IMR-90 (cell line): ENCODE measurements at places on chromosomes 12 and 14.

DNA sequence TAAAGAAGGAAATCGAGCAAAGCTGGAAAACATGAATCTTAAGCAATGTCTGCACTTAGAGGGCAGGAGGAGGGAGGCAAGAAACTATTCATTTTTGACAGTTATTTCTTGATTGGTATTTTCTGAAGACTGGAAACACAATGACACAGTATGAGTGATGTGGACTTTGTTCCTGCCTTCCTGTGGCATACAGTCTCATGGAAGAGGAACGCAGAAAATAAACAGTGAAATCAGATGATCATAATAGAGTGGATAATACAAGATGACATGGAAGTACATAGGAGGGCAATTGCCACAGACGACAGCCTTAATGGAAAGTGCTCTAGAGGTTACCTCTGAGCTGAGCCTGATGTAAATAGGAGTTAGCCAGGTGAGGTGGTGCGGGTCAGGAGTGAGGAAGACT is 140.4 kb upstream of the MAX start:
- H3K36me3 ChIP-seq = no peaks in the 10 kb centered on the region
- DNase-seq = peak; percentile 42
- H3K27ac ChIP-seq = no peak overlapping the region
- H3K4me1 ChIP-seq = peaks cover 17% of the 10 kb centered on the region
- H3K4me3 ChIP-seq = no peak overlapping the region

GRCh38 chr14:68666236-68666635 is 126.6 kb downstream of the ZFP36L1 start:
- peak; percentile 43 for DNase-seq
- peaks cover 30% of the 10 kb centered on the region for H3K4me1 ChIP-seq
- H3K36me3 ChIP-seq = no peaks in the 10 kb centered on the region
- peak overlapping the region; percentile 31; the same call in 1 of the 2 replicates for H3K27ac ChIP-seq
- no peak overlapping the region for H3K4me3 ChIP-seq

GRCh38 chr12:65896743-65897142 is 72.5 kb downstream of the HMGA2 start:
- H3K4me3 ChIP-seq = no peak overlapping the region
- H3K27me3 ChIP-seq = no peaks in the 10 kb centered on the region
- H3K4me1 ChIP-seq = peaks cover 23% of the 10 kb centered on the region
- DNase-seq = no peak
- H3K27ac ChIP-seq = no peak overlapping the region
- H3K36me3 ChIP-seq = no peaks in the 10 kb centered on the region

GRCh38 chr12:96375841-96376604 is 24.2 kb downstream of the CDK17 start:
- no peak for DNase-seq
- H3K4me1 ChIP-seq = no peaks in the 10 kb centered on the region
- no peaks in the 10 kb centered on the region; the same call in 1 of the 2 replicates for H3K36me3 ChIP-seq
- no peaks in the 10 kb centered on the region for H3K27me3 ChIP-seq
- H3K27ac ChIP-seq = no peak overlapping the region

DNA sequence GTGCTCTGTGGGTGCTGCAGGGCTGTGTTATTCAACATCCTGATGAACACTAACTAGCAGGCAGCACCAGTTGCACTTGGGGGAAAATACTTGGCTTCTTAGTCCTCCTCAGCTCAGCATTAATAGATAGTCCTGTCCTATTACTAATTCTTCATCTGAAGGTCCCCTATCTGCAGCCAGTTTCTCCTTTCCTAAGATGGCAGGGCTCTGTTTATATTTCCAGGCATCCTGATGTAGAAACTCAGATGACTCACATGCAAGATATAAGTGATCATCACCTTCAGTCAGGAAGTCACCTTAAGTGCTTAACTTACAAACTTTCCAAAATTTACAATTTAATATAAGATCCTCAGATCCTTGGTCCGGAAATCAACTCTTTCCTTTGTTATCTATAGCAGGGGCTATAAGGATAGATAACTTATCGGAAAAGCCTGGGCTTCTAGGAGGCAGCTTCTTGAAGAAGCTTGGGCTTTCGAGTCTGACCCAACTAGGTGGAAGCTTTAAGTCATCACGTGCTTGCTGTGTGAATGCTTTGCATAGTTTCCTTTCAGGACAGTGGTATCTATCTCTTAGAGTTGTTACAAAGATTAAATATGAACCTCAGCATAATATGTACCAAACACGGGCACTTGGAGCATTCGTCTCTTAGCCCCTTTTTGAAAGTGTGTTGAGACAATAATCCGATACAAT is 181.0 kb upstream of the GRIP1 start:
- no peak for DNase-seq
- H3K4me3 ChIP-seq = no peak overlapping the region
- H3K27ac ChIP-seq = no peak overlapping the region

GRCh38 chr14:55074662-55075061 is 23.2 kb downstream of the MAPK1IP1L start:
- no peak overlapping the region for H3K27ac ChIP-seq
- H3K4me1 ChIP-seq = peaks cover 16% of the 10 kb centered on the region
- no peaks in the 10 kb centered on the region for H3K27me3 ChIP-seq
- DNase-seq = peak; percentile 60

GRCh38 chr12:95336387-95337067 is 118.9 kb downstream of the VEZT start:
- no peaks in the 10 kb centered on the region for H3K27me3 ChIP-seq
- H3K4me3 ChIP-seq = peak overlapping the region; percentile 24; the same call in 1 of the 2 replicates
- peaks cover 8% of the 10 kb centered on the region for H3K4me1 ChIP-seq
- peak; percentile 85 for DNase-seq

DNA sequence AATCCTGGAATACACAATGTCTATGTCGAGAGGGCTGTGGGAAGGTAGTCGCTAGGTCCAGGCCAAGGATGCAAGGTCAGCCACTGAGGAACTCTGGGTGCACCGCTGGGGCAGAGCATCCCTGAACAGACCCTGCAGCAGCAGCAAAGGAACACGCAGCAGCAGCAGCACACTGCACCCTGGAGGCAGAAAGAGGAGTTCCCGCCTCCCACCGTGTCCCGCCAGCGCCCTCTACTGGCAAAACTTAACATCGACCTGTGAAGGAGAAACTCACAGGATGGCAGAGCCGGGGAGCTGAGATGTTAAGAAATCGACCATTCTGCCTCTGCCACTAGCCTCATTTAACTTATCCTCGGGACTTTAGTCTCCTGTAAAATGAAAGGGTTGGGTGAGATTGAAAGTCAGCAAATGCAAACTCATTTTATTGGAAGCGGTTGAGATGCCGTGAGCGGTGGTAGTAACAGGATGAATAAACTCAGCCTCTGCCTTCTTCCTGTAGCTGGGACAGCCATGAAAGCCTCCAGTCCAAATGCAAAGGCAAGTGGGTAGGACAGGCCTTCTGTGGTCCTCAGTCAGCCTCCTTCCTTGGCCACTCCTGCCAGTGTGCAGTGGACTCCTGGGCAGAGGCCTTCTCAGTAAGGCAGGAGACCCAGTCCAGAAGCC is 45.6 kb downstream of the STAB2 start:
- H3K4me1 ChIP-seq = no peaks in the 10 kb centered on the region
- no peak overlapping the region for H3K27ac ChIP-seq
- DNase-seq = peak; percentile 33
- no peaks in the 10 kb centered on the region for H3K27me3 ChIP-seq
- H3K36me3 ChIP-seq = no peaks in the 10 kb centered on the region
